ENCODE measurements at places on chromosomes 6 and 20. TPM values are rescaled to one million over a fixed set of nuclear protein-coding genes. Genes with fewer than 3 reads are reported as not detected.

DNA sequence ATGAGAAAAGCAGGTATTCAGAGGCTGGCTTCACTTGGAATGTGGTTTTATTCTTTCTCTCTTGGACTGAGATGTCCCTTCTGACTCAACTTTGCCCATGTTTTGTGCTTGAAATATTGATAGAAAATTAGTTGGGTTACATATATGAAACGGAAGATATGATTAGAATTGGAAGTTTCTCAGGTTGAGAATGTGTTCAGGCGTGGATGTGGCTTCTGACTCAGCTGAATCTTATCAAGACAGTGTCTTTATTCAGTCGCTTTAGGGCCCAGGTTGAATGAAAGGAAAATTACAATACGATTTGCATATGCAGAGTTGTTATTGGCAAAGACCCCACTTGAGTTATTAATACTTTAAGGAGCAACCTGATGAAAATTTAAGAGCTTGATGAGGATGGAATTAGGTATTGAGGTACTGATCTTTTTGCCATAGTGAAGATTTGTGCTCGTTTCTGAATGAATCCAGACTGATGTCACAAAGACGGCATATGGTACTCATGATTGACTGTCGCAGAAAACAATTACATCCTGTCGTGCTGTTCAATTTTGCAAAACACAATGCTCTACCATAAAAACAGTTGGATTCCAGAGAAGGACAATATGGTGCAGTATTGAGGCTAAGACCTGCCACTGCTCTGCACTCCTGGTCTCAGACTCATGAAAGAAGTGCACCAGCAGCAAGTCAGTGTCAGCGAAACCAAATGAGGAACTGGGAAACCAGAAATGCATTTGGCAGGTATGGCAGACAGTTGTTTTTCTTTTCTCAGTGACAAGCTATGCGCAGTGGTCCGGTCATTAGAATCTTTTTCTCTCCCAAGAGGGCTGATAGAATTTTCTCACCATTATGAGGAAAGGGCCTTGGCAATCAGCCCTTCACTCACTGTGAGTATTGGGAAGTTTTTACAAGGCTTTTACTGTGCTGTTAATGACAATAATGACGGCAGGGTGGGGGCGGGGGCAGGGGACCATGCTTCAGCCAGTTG is 158.3 kb downstream of the DOK5 start:
- no peak for DNase-seq

Gene PAQR8
- 2.0 TPM for total RNA-seq

- no peak for DNase-seq
Measured at GRCh38 chr6:112172540-112172939, 81.8 kb downstream of the LAMA4 start.

Gene NFKBIL1
- 9.5 TPM for total RNA-seq

DNA sequence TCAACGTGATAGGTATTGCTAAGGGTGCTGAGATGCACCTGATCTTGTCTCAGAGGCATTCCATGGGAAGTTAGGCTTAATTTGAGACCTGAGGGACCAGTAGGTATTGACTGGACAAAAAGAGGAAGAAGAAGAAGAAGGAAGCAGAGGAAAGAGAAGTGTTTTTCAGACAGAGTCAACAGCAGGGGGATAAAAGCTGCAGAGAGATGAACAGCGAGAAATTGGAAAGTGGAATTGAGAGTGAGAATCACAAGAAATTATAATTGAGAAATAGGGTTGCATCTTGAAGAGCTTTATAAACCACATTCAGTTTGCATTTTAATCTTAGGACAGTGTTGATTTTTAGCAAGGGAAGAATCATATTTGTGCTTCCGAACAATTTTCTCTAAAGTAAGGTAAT is 254.0 kb downstream of the CD83 start:
- no peak for DNase-seq

Gene ANKEF1
- total RNA-seq, result 1.3 TPM

Gene RBM38
- 63.1 TPM for total RNA-seq

GRCh38 chr20:44730441-44730840 is 15.2 kb upstream of the KCNK15 start:
- no peak for DNase-seq

- DNase-seq, result peak; percentile 46
Measured at GRCh38 chr20:35558451-35558850, 16.6 kb downstream of the ERGIC3 start.

DNA sequence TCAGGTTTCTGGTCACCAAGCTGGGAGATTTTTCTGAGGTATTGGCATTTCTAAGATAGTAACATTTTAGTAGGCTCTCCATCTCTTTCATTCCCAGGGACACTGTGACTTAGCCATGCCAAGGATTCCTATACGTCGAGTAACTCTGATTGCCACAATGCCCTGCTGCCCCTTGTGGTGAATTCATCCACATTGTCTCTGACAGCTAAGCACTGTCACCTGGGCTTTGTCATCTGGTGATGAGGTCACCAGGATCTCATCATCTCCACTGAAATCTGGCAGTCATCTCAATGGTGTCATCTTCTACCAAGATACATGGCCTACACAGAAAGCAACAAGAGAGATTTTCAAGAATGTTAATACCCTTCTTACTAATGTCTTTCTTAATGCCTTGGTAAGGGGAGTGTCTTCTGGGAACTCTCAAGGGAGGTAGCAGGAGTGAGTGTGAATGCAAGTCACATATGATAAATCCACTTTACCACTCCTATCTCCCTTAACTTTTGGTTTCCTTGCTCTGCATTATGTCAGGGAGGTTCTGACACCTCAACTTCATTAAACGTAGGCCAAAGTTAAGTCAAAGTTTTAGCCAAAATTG is 246.7 kb downstream of the CD109 start:
- no peak for DNase-seq

Gene CFAP206
- total RNA-seq, result not detected
